ENCODE measurements at places on chromosomes 4 and X.

DNA sequence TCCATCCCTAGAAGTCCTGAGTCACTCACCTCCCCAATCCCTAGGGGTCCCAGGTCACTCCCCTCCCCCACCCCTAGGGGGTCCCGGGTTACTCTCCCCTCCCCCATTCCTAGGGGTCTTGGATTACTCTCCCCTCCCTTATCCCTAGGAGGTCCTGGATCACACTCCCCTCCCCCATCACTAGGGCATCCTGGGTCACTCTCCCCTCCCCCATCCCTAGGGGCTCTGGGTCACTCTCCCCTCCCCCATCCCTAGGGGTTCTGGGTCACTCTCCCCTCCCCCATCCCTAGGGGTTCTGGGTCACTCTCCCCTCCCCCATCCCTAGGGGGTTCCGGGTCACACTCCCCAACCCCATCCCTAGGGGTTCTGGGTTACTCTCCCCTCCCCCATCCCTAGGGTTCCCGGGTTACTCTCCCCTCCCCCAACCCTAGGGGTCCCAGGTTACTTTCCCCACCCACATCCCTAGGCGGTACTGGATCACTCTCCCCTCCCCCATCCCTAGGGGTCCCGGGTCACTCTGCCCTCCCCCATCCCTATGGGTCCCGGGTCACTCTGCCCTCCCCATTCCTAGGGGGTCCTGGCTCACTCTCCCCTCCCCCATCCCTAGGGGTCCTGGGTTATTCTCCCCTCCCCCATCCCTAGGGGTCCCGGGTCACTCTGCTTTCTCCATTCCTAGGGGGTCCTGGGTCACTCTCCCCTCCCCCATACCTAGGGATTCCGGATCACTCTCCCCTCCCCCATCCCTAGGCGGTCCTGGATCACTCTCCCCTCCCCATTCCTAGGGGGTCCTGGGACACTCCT, 2.1 kb downstream of the ASMTL start:
- no peak for DNase-seq

DNA sequence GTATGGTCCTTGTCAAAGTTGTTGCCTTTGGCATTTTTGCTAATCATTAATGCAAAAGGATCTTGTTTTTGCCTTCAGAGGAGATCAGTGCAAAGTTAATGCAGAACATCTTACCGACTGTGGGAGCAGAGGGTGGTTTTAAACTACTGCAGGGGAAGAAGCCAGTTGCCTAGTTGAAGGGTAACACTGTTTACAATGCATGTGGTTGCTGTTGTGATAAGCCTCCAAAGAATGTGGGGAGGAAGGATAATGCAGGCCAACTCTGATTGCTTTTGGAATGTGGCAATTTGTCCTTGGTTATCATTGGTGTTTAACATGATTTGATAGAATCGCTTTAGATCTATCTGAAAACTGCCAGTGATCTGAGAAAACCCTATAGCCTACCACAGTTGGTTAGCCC, 204.3 kb upstream of the TLL1 start:
- no peak for DNase-seq

GRCh38 chrX:335758-336155, 17.2 kb upstream of the GTPBP6 start:
- no peak for DNase-seq

DNA sequence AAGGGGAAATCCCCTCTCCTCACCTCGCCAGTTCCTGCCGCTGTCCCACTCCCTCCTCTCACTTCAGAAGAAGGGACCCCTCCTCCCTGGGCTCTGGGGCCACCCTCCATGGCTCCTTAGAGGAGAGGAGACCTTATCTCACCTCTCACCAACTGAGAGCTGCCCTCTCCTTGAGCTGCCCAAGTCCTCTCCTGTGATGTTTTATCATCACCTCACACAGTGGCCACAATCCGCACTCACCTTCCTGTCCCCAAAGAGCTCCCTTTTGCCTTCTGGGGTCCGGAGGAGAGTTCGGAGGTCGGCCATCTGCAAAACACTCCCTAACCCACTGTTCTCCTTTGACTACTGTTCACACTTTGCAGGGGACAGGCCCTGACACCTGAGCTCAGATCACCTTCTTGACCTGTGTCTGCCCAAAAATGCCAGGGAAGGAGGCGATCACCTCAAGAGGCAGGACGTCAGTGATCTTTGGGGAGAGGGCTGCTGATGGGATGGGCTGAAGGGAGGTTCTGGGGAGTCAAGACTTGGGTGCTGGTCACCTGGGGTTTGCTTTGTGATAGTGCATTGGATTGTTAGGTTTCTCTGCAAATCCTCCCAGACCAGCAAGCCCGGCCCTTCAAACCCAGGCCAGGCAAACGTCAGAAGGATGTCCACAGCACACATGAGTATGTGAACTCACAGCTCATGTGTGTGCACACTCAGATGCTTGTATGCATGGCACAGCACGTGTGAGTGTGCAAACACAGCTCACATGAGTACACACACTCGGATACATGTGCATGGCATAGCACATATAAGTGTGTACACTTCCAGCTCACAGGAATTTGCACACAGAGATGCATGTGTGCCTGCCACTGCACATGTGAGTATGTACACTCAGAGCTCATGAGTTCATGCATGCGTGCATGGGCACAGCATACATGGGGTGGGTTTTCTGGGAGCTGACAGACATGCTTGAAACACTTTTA, 41.8 kb downstream of the HTRA3 start:
- DNase-seq: no peak

- DNase-seq: no peak
Observed at GRCh38 chrX:135484641-135485289, 35.7 kb upstream of the INTS6L start.

DNA sequence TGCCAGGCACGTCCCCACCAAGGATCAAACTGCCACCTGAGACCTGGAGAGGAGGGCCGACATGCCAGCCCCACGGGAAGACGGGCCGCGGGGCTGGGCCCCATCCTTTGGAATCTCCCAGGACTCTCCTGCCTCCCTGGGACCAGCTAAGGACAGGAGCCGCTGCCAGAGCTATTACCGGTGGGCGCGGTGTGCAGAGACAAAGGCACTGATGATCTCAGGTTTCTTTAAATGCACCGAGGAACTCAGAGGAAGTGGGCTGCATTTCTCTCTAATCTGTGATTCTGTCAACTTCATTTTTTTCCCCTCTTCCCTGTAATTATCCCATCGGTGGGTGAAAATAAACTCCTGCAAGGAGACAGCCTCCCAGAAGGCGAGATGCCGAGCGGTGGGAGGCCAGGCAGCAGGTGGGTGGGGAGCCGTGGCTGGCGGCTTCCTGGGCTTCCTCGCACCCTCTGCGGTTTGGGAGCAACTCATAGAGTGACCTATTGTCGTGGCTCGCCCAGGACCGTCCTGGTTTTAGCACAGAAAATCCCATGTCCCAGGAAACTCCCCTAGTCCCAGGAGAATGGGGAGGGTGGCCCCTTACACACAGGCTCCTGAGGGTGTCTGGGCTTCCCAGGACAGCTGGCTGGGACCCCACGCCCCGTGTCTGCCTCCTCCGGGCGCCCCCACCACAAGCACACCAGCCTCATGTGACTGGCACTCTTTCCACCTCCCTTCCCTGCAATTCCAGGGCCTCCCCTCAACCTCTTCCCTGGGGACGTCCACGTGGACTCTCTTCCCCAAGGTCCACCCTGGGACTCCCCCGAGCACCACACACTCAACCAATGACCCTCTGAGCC, 62.3 kb upstream of the ADRA2C start:
- no peak for DNase-seq

- DNase-seq: no peak
Observed at GRCh38 chrX:133607419-133608348, 192.4 kb upstream of the GPC4 start.

DNA sequence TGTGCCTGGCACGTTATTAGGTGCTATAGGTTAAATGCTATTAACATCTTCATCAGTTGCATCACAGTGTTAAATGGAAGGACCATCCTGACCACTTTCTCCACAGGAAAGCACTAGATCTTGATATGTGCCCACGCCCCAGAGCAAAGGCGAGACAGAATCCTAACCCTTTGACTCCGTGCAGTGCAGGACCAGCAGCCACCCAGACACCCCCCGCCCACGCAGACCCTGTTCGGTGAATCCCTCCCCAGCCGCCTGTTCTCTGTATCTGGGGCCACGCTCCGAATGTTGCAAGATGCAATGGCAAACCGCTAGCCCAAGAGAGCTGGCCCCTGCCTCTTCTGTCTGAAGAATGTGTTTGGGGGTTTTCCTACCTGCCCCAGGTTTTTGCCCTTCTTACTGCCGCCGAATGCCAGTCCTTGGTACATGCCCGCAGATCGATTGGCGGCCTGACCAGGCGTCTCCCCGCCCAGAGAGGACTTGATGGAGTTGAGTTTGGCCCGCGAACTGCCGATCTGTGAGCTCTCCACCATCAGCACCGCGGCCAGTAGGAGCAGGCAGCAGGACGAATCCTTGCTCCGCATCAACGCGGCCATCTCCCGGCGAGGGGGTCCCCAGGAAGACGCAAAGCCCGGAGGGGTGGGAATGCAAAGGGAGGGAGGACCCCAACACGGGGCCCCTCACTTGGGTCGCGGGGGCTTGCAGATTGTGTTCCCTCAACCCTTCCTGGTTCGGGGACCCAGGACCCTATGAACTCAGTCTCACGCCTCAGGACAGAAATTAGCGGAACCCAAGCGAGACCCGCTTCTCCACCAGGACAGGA, 906 bp downstream of the DKK2 start:
- DNase-seq: no peak

GRCh38 chr4:48275247-48275646, 5.6 kb upstream of the TEC start:
- no peak for DNase-seq

DNA sequence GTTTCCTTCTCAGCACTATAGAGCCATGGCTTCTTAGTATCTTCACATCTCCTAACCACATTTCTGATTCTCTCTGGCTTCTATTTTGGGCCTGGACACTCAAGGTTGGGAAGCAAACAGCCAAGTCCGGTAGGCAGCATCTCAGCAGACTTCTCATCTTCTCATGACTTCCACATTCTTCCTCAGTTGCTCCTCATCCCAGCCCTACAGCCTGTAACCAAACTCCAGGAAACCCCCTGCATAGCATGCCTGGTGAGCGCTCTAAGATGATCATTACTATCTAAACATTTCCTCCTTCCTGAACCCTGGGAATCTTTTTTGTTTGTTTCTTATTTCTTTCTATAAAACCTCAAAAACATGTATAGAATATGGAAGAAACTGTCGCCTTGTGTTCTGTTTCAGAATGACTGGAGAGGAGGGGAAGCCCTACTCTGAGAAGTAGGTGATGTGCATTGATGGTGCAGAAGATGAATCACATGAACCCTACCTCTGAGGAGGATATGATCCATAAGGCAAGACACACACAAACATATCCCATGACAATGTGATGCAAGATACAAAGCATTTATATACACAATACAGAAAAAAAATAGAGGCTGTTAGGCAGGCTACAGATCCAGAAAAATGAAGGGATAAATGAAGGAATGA, 219.8 kb upstream of the GYPA start:
- no peak for DNase-seq

- no peak for DNase-seq
Observed at GRCh38 chr4:26101011-26101410, 187.0 kb downstream of the SMIM20 start.

- no peak for DNase-seq
Observed at GRCh38 chr4:85600501-85600900, 125.6 kb downstream of the ARHGAP24 start.

GRCh38 chr4:82866706-82867385, 24.1 kb downstream of the SEC31A start:
- no peak for DNase-seq

GRCh38 chr4:110034026-110034393, 121.3 kb downstream of the EGF start:
- DNase-seq: no peak

GRCh38 chrX:120200851-120201250, 42.4 kb downstream of the RHOXF2 start:
- no peak for DNase-seq

DNA sequence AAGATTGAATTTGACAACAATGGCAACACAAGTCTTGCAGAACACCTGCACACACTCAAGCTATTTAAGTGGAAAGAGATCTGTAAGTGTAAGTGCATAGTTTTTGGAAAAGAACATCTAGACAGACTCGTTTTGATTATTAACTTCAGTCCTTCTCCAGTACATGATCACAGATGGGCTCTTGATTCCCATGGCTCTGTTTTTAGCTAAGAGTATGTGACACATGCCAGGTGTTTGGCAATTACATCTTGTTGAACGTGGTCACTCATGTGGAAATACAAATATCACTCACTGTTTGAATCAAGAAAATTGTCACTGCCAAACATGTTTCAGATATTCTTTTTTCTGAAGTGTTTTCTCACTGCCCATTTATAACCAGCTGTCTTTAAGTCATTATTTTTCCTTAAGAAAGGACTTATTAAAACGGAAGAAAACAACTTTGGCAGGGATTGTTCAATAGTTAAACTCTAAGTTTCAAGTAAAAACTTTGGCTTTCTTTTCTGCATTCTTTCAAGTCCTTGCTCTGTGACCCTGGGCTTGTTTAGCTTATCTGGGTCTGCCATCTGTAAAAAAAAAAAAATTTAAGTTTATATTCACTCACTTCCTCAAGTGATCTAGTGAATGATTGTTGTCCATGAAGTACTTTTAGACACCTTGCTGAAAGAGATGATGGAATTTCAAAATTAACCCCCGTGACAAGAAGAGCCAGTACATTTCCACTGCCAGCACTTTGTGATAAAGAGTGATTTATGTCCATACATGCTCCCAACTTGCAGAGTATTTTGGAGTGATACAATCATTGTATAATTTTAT, 125.4 kb downstream of the ATXN3L start:
- no peak for DNase-seq

GRCh38 chr4:1325176-1325480, 21.9 kb upstream of the UVSSA start:
- no peak for DNase-seq

DNA sequence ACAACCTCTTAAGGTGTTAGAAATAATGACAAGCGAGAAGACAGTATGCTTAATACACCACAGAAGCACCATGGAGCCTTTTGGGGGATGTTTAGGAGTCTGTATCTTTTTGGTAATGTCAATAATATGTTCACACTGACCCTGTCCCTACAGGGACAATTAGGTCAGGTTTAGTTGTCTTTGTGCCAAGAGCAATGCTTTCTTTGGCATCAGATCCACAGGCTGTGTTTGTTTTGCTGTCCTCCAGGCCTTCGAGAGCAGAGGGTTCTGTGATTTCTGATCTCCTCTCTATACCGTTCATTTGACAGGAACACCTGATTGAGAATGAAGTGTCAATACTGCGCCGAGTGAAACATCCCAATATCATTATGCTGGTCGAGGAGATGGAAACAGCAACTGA, 153.8 kb downstream of the DCLK2 start:
- DNase-seq: no peak

DNA sequence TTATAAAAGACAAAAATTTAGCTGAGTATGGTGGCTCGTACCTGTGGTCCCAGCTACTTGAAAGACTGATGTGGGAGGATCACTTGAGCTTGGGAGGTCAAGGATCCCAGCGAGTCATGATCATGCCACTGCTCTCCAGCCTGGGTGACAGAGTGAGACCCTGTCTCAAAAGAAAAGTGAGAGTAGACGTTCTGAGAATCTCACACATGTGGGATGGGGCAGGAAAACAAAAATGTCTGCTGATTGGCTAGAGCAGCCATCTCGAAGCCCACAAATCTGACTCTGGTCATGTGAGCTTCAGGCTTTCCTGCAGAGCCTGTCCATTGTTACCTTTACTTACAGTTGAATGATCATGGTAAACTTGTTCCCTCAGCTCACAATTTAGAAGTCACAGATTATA, 23.1 kb upstream of the SLC9A7 start:
- no peak for DNase-seq

Data from stimulated activated CD8-positive, alpha-beta memory T cell treated with anti-CD3 and anti-CD28 coated beads, Interleukin-7, amount 100 ng/mL, for 4 hours (primary cell).